ENCODE measurements at places on chromosomes 12 and 14.
A peak's percentile ranks its signal among the peaks of the same experiment; 100 is the strongest.

- DNase-seq = no peak
Observed at GRCh38 chr12:48027183-48028002, 23.1 kb upstream of the COL2A1 start.

DNA sequence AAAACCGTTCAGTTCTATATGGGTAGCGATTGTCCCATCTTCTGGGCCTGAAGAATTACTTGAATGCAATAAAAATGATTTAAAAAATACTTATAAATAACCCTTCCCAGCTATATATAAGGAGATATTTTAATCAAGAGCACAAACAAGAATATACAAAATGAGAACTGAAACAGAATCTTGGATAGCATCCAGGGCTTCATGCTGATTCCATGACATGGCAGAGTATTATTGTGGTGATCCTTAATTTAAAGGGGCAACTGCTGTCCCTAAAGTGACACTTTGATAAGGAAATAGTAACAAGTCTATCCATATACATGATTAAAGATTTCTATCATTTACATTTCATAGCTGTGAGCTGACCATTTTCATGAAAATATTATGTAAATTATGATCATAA lies 18.8 kb downstream of the WBP11 start:
- DNase-seq = no peak

DNA sequence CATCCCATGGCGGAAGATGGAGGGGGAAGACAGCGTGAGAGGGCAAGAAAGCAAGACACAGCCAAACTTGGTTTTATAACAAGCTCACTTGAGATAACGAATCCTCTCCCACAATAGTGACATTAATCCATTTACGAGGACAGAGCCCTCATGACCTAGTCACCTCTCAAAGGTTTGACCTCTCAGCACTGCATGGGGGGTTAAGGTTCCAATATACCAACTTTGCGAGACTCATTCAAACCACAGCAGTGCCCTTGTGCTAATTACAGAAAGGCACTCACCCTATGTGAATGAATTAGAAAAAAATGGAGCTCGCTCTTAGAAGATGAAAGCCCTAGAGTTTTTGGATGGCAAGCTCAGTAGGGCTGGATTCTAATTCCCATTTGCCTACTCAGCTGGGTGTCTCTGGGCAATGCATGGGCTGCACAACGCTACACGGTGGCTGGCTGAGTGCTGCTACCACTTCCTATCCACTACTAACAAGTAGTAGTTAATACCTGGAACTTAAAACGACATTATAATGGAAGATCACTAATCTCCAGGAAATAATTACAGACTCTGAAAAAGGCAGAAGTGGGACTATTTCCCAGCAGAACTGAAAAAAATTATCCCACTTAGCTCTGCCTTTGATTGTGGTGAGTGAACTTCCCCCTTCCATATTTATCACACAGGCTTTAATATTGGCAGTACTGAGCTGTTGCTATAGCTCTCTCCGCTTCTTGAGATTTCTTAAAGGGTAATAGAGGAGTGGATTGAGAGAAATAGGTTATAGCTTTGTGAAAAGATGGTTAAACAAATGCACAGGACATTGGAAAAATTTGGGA lies 27.5 kb downstream of the TESPA1 start:
- DNase-seq = no peak

DNA sequence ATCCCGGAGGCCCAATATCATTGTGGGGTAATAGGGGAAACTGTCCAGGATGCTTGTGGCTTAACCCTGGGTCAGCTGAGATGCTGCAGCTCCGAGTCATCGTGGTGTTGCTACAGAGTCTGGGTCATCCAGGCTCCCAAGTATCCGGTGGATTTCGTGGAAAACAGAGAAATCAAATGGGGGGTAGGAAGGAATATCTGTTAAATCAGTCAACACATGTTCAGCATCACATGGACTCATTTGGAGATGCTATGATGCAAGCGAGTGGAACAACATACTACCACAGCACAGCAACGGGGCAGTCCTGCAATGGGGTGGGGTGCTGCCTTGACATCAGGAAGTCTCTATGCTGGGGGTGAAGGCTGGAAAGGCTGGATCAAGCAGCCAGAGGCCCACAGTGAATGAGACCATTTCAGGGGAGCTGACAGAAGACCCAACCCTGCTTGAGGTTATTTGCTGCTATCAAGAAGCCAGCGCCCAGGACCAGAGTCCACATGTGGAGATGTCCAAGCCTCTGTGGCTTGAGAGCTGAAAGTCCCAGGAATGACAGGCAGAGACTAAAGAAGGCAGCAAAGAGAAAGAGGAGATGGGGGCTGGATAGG lies 22.9 kb downstream of the VDR start:
- no peak for DNase-seq

GRCh38 chr14:56806760-56807159 lies 3.5 kb downstream of the OTX2 start:
- no peak for DNase-seq

GRCh38 chr14:24990050-24990449 lies 59.9 kb downstream of the STXBP6 start:
- DNase-seq = no peak

GRCh38 chr12:32605326-32606095 lies 73.6 kb upstream of the DNM1L start:
- no peak for DNase-seq

DNA sequence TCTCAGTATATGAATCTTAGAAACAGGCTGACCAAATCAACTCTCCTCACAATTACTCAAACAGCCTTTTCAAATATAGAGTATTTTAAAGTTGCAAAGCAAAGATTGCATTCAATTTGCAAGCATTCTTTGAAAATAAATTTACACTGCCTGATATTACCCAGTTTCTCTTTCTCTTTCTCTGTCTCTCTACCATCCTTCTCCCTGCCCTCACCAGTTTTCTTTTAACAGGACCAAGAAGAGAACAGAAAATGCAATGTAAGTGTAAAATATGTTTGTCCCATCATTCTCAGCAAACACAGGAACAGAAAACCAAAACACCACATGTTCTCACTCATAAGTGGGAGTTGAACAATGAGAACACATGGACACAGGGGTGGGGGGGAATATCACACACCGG lies 520.3 kb upstream of the USP15 start:
- no peak for DNase-seq

GRCh38 chr12:12336049-12336411 lies 14.0 kb downstream of the MANSC1 start:
- DNase-seq = no peak

- peak; percentile 38 for DNase-seq
Observed at GRCh38 chr14:96275177-96276112, 19.4 kb downstream of the BDKRB1 start.

DNA sequence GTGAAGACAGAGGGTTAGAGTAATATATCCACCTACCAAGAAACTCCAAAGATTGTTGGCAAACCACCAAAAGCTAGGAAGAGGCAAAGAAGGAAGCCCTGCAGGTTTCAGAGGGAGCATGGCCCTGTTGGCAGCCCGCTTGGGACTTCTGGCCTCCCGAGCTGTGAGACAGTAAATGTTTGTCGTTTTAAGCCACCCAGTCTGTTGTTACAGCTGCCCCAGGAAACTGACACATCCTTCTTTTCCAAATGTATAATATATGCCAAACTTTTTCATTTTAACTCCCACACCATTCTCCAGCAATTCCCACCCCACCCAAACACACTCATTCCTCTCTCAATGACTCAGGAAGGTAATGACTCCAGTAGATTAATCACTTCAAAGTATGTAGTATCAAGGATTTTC lies 74.0 kb downstream of the RPS29 start:
- DNase-seq = no peak

GRCh38 chr14:73260574-73260973 lies 23.3 kb downstream of the PAPLN start:
- DNase-seq = no peak

DNA sequence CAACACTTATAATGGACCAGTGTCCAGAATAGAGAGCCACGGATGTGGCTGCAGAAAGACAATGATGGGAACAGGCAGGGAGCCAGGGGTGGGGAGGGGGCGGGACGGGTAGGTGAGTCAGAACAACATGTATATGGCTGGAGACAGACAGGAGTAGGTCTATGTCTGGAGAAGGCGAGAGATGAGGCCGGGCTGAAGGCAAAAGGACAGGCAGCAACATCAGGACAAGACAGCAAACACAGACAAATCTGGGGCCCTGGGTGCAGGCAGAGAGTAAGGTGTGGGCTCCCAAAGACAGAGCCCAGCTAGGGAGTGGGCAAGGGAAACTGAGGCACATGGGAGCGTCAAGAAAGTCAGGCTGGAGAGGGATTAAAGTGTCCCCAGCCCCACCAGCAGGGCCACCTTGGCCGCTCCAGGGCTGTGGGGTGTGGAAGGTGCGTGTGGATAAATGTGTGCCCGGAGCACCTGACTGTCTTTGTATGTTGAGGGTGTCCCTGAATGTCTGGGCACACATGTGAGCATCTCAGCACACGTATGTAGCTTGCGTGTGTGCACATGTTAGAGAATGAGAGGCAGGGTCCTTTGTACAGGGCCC lies 44.1 kb downstream of the FAM222A start:
- DNase-seq = no peak

- DNase-seq = no peak
Observed at GRCh38 chr14:59699442-59699841, 122.8 kb upstream of the CCDC175 start.

DNA sequence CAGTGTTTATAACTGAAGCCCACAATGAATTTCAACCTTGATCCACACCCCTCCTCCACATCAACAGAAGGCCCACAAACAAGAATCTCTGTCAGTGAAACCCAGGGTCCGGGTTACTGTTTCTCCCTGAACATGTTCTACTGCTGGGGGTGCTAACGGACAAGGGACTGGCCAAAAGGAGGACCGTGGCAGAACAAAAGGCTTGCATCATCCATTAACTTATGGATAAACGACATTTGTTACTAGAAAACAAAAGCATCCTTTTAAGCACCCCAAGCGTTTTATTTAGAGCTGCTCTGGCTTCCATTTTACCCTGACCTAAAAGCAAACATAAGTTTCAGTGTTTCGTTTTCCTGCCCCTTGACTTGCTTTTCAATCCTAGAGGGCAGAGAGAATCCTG lies 32.2 kb downstream of the BRAP start:
- peak; percentile 13 for DNase-seq

DNA sequence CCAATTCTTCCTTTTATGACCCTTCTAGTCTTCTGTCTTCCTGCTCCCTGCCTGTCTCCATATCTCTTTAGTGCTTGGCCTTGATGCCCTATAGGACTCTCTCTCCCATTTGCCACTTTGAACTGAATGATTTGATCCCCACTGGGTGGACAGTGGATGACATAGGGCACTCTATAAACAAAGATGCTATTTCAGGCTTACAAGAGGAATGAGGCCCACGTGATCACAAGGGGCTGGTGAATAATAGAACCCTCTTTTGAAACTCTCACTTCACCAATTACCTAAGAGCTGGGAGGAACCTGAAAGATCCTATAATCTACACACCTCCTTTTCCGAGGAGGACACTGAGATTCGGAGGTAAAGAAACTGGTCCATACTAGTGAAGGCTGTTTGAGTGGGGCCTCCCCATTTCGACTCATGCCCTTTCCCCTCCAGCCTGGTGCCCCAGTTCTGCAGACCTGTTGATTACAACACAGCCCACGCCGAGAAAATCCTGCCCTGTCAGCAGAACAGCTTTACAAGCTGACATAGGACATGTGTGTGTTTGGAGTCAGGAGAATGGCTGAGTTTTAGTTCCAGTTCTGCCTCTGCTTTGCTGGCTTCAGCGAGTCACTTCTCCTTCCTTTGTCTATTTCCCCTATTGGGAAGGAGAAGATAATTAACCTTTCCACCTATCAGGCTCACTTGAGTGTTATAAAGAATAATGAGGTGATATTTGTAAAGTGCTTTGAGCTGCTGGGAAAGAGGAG lies 400.3 kb downstream of the ZFP36L1 start:
- no peak for DNase-seq

DNA sequence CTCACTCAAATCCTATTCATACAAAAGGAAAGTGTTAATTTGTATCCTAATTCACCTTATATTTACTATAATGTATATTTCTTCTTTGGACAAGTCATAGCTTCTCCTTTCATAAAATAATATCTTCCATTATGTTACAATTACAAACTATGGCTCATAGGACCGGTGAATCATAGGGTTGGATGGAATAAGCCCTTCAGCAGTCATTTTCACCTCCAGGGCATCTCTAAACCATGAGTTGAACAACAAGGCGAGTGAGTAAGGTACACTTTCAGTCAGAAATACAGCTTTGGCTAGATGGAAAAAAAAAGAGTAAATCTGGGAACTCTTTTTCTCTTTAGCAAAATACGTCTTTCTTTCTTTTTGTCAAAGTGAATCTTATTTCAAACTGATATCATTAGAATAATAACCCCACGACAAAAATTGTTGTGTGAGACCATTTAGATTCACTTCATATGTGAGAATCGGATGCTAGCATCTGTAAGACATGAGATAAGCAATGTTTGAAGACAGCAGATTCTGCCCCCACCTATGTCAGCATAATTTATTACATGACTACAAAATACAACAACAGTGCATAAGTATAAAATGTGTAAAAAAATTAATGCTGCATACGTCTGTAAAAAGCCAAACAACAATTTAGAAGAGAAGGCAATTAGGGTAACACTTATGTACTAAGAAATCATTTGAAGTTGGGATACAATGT lies 184.4 kb upstream of the SLC38A2 start:
- no peak for DNase-seq

DNA sequence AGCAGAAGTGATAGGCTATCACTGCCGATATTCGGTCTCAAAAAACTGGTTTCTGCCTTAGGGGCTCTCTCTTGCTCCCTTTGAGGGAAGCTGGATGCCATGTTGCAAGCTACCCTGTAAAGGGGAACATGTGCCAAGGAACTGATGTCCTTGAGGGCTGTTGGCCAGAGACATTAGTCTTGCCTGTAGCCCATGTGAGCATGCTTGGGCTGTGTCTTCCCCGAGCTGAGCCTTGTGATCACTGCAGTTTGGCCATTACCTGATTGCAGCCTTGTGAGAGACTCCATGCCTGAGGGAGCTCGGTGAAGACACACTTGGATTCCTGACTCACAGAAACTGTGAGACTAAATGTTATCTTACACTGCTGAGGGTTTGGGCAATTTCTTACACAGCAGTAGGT lies 18.8 kb downstream of the RTRAF start:
- DNase-seq = no peak

- no peak for DNase-seq
Observed at GRCh38 chr14:94560751-94561655, at the start of gene SERPINA4. SERPINA4 (plus strand) TSS chr14:94561442; CDS start chr14:94563483, 2,041 bp downstream.

DNA sequence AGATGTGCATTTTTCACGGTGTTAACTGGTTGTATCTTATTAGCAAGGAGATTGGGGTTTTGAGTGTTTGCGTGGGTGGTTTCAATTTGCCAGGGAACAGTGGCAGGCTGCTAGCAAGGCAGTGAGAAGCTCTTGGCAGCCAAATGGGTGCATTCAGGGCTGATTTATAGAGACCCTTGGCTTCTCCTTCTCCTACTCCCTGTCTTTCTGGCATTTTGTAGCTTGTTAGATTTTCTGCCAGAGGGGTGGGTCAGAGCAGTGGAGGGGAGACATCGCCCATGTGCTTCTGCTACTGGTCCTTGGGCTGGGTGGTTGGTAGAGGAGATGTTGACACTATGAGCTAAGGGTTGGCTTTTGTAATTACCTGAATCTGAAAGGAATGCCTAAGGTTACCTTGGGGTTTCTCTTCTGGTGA lies 9.6 kb downstream of the CALM1 start:
- DNase-seq = peak; percentile 32

Measured in amygdala (tissue), 56 donors.